Amygdala (tissue), 56 donors: ENCODE measurements at places on chromosomes 2 and 18.
A peak's percentile ranks its signal among the peaks of the same experiment; 100 is the strongest.

GRCh38 chr2:118431997-118432396 is 343.7 kb downstream of the INSIG2 start:
- DNase-seq: no peak

GRCh38 chr2:37872192-37872750 is 52.8 kb upstream of the RMDN2 start:
- DNase-seq: no peak

GRCh38 chr2:234676109-234676782 is 179.4 kb upstream of the ARL4C start:
- no peak for DNase-seq

DNA sequence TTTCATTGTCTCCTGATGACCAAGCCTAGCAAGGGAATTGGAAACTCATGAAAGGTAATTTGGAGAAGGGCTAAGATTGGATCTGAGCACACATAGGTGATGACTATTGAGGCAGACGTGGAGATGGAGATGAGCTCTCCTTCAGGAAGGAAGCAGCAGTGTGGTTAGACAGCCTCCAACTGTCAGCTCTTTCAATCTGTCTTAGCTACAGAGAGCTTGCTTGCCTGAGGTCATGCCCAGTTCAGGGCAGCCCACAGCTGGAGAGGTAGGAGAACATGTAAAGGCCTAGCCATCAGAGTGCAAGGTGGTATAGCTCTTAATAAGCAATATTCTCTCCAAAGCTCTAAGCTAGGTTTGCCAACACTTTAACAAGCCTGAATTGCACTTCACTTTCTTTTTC is 79.2 kb downstream of the THSD7B start:
- no peak for DNase-seq

DNA sequence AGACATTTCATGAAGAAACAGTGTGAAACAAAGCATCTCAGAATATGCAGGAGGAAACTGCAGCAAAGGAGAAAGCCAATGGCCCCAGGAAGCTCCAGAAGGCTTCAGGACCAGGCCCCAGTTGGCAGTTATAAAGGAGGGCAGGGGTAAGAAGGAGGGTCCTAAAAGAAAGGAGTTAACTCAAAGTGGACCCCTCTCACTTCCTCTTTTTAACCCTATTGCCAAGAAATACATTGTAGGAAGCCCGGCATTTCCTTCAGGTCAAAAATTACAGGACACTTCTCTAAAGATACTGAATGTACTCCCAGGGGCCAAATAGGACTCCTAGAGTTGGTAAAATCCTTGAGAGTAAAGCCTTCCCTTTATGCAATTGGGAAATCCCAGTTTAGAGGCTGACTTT is 77.1 kb upstream of the TGFA start:
- no peak for DNase-seq

DNA sequence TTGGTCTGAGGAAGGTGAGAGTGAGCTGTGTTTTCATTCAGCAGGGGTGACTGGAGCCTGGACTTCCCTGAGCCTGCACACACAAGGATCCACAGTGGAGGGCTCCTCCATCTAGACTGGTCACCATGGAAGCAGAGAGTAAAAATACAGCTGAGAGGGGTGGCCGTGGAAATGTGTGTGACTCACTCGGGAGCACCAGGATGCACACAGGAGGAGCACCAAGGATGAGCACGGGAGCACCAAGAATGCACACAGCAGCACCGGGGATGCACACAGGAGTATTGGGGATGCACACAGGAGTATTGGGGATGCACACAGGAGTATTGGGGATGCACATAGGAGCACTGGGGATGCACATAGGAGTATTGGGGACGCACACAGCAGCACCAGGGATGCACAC is 365.2 kb upstream of the MYT1L start:
- DNase-seq: peak; percentile 11

DNA sequence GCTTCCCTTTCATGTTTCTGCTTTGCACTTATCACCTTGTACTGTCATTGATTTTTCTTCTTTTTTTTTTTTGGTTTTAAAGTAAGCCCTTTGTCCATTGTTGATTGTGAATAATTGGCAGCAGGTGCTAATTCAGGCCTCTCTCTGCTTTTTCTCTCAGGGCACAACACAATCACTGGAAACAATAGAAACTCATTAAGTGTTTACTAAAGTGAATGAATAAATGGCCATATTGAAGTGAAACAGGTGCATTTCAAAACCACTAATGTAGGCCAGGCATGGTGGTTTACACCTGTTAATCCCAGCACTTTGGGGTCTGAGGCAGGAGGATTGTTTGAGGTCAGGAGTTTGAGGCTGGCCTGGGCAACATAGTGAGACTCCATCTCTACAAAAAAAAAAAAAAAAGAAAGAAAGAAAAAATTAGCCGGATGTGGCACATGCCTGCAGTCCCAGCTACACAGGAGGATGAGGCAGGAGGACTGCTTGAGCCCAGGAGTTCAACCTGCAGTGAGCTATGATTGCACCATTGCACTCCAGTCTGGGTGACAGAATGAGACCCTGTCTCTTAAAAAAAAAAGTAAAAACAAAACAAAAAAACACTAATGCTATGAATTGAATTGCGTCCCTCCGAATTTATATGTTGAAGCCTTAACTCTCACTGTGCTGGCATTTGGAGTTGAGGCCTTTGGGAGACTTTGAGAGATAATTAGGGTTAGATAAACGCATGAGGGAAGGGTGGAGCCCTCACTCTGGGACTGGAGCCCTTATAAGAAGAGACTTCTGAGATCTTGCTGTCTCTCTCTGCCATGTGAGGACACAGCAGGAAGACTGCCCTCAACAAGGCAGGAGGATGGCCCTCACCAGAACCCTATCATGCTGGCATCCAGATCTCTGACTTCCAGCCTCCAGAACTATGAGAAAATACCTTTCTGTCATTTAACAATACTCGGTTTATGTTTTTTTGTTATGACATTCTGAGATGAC is 19.9 kb downstream of the SLC38A11 start:
- DNase-seq: no peak

- no peak for DNase-seq
Observed at GRCh38 chr2:172053486-172053885, 31.8 kb upstream of the DLX1 start.

DNA sequence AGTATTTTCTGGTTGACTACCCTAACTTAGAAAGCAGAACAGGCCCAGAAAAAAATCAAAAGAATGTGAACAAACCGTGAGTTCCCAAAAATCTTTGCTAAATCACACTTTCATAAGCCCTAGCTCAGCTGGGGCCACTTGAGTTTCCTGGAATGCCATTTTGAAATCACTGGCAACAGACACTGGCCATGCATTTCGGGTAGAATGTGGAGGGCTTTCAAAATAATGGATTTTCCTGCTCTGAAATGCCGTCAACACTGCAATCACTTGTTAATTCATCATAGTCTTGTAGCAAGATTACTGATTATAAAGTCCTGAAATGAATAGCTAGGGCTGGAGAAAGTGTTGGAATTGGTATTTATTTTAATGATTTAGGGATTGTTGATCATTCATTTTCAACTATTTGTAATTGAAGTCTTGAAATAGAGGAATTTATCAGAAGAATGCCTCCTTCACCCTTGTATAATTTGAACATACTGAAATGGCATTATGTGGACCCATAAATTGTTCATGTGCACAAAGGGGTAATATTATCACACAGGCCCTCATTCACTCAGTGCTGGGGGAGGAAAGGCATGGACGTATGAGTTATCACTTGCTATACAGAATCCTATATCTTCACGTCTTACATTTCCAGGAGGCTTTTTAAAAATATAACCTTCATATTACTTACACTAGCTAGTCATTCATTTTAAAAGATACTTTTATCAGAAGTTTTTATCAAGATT is 134.8 kb downstream of the DTNA start:
- no peak for DNase-seq

GRCh38 chr18:47184419-47185050 is 8.4 kb upstream of the IER3IP1 start:
- no peak for DNase-seq

- DNase-seq: no peak
Observed at GRCh38 chr2:193776988-193777387, 1582.3 kb upstream of the TMEFF2 start.

GRCh38 chr2:192657362-192657761 is 462.6 kb upstream of the TMEFF2 start:
- no peak for DNase-seq

- no peak for DNase-seq
Observed at GRCh38 chr2:180647221-180647620, 333.2 kb upstream of the UBE2E3 start.

GRCh38 chr2:128250229-128251025 is 68.2 kb downstream of the HS6ST1 start:
- no peak for DNase-seq

DNA sequence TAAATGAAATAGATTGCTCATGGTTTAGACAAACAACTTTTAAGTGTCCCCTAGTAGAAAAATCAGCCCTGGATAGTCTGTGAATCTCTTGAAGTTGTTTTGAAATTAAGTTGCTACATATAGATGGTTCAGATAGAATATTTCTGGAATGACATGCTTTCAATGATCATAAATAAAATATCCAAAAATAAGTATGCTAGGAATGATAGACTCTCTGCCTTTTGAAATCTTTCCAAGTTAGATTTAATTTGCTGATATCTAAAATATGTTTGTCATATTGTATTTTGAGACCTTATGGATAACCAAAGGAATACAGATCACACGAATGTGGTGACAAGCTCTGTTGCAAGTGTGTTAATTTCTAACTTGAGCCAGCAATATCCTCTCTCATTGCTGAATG is 488.7 kb downstream of the THSD7B start:
- no peak for DNase-seq

DNA sequence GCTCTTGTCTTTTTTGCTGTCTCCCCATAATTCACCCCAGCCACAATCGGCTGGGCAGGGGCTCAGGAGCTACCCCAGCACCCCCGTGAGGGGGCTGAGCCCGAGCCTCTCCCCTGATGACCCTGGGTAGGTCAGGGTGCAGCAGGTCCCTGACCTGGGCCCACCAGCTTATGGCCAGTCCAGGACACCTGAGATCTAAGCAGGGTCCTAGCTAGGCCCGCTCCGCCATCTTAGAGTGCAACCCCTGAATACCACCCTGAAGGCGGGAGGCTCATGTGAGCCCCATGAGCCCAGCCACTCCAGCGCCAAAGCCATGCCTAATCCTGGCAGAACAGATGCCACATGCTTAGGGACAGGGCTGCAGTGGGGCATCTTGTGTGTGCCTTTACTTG is 16.2 kb downstream of the STK25 start:
- DNase-seq: no peak

- no peak for DNase-seq
Observed at GRCh38 chr18:76557026-76557575, 62.1 kb upstream of the ZNF516 start.

DNA sequence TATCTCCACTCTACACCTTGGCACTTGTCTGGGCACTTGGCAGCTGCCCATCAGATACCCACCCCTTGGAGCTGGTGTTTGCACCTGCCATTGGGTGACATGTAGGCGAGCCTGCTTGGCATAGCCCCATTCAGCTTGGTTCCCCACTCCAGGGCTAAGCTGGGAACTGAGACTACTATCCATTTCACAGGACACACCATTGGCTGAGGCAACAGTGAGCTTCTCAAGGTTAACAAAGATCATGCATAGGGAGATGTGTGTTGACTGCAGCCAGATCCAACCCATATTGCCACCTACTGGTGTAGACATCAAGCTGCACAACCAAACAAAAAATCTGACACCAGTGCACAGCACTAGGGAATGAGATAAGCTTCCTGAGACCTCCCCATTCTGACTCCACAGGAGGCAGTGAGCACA is 1389.8 kb upstream of the TMEFF2 start:
- DNase-seq: no peak
